Sigmoid colon (tissue), 7 donors: ENCODE measurements at places on chromosomes 6 and 20. TPM values are rescaled to one million over a fixed set of nuclear protein-coding genes. Genes with fewer than 3 reads are reported as not detected.

DCDC2 gene
- not detected for total RNA-seq

SPATS1 gene
- total RNA-seq, result not detected

PGC gene
- not detected for total RNA-seq

AKAP12 gene
- 176 TPM for total RNA-seq

VSTM2L gene
- total RNA-seq, result 2.5 TPM

SLC22A2 gene
- total RNA-seq, result 0.28 TPM

DNA sequence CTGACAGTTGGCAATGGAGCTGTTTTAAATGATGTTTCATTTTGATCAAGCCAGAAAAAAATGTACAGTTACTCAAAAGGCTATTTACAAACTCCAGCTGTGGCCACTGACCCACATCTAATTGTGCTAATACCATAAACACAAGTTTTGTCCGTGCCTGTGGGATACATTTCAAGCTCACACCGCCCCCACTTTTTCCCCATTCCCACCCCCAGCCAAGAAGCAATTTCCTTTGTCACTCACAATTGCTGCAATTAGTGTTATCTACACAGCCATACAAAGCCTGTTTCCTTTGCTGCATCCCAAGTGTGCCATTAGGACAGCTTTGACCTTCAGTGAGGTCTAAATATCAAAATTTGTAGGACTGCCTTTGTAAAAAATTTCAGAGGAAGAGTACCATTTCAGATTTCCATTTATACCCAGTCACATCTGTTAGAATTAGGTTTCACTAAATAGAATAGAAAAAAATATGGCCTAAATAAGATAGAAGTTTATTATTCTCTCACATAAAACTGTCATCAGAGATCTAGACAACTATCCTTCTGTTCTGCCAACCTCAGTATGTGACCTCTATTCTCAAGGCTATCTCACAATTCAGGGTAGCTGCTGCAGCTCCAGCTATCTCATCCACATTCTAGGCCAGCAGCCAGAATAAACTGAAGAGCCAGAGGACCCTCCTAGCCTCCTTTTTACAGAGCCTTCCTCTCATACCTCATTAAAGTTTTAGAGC is 202.6 kb downstream of the NFATC2 start:
- DNase-seq, result no peak

- DNase-seq, result no peak
Measured at GRCh38 chr6:132405143-132405915, 4.1 kb upstream of the MOXD1 start.

- DNase-seq, result no peak
Measured at GRCh38 chr6:96972689-96973088, 48.2 kb downstream of the KLHL32 start.

GRCh38 chr20:20184149-20184548 is 131.8 kb downstream of the CFAP61 start:
- DNase-seq, result no peak

- peak; percentile 25 for DNase-seq
Measured at GRCh38 chr6:34386316-34387137, 5.9 kb downstream of the NUDT3 start.

- DNase-seq, result no peak
Measured at GRCh38 chr6:127716465-127716864, 139.5 kb downstream of the C6orf58 start.

GRCh38 chr6:154974485-154975149 is 20.5 kb upstream of the TIAM2 start:
- DNase-seq, result no peak

DNA sequence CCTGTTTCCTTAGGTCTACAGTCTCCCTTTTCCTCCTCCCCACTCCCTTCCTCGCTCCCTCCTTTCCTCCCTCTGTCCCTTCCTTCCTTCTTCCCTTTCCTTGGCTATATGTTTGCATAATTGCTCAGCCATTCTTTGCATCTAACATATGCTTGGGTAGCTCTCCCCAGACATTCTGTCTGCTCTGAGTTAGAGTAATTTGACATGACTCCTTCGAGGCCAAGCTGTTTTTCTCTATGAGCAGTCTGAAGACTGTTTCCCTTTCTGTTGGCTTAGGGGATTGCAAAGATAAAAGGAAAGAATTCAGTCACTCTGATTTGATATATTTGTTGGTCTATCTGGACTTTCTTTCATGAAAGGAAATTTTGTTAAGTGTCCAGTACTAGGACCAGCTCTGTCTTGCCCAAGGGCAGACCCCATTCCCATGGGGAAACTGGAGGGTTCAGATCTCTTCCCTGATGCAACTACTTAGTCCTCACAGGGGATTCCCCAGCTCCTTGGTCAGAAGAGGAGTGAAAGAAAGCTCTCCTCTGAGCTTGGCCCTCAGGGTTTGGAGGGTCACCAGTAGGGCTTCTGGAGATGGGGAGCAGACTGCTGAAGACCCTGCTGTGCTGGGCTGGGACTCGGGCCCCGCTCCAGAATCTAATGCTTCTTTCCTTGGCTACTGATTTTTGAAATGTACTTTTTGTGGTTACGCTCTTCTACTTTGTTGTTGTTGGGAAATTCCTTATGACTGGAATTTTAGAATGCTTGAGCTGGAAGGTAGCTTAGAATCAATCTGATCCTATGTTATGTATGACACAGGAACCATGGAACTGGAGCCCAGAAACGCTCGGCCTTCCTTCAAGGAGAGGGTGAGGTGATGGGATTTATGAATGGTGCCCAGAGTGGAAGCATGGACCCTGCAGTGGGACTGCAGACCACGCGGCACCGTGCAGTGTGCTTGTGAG is 63.7 kb upstream of the SLC22A23 start:
- no peak for DNase-seq

DNA sequence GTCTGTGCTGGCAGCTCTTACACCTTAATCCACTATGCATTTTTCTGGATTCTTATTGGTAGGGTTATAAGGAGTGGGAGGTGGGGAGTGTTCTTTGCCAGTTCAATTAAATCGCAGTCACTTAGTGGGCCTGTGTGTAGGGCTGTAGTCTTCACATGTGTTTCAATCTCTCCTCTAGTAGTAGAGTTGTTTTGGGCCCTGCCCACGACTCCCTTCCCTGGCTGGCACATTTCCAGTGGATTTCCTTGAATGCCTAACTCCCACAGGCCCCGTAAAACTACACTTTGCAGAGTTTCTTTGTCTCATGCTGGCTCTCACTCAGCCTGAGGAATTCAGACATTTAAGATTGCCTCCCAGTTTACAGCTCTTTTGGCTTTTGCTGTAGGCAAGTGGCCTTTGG is 414.0 kb upstream of the OPRM1 start:
- DNase-seq, result no peak

- DNase-seq, result no peak
Measured at GRCh38 chr6:111301946-111302345, 181.1 kb downstream of the REV3L start.

DNA sequence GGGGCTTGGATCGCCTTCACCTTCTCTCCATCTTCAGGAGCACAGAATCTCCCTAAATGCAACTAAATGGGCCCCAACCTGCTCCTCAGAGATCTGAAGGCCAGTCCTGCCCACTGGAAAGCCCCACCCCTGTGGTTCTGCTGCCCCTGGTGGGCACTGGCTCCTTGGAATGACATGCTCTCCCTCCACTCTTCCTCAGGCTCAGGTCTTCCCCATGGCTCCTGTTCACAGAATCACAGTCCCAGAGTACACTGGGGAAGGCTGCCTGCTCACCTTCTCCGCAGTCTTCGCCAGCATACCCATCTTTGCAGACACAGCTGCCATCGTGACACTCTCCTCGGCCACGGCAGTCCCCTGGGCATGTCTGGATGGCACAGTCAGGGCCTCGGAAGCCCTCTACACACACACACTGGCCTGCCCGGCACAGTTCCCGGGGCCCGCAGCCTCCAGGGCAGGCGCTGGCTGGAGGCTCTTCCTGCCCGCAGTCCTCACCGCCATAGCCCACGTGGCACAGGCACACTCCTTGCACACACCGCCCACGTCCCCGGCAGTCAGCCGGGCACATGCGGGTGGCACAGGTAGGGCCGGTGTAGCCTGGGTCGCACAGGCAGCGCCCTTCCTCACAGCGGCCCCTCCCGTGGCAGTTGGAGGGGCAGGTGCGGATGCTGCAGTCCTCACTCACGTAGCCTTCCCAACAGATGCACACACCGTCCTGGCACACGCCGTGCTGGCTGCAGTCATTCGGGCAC is 13.6 kb downstream of the TNXB start:
- no peak for DNase-seq

DNA sequence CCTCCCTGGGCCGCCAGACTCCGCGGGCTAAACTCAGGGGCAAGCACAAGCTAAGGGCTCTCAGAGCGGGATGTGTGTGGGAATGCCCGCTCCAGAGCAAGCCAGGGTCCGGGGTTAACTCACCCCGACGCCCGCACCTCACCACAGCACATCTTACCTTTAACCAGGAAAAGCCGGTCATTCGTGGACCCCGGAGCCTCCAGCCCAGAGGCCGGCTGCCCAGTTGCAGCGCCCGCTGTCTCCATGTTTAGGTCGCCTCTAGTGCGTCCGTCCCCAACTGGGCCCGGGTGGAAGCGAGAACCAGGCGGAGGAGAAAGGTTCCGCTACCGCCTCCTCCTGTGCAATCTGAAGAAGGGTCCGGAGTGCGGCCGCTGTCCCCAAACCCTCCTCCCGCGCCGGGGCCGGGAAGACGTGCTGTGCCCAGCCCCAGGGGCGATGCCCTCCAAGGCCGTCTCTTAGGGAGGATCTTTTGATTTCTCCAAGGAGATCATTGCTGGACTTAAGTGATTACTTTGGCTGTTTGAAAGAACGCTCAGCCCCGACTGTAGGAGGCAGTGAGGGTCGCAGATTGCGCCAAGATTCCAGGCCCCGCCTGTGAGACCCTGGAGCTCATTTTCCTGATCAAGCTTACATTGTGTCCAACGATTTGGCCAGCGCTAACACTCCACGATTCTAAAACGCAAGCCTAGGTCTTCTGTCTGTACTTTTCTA is at the start of gene TMEM242:
Gene TMEM242, minus strand, starts transcription at position 265 of the 711 bp plus-strand sequence. Its CDS starts 20 bp downstream, at position 245.
- peak; percentile 95 for DNase-seq

- DNase-seq, result no peak
Measured at GRCh38 chr6:37123957-37124729, 45.8 kb upstream of the PIM1 start.

DNA sequence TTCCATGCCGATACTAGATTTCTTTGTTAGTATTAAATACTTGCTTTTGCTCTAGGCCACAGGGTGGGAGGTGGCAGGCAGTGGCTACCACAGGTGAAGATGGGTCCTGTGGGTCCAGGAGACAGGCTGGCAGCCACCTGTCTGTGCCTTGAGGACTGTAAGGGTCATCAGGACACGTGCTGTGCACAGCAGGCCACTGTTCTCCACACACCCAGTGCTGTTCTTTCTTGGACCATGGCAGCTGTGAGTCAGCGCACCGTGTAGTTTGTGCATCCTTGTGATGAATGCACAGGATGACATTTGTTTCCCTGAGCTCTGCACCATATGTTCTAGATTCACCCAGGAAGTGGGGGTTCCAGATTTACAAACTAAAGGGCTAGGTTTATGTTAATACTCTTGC is 317.0 kb downstream of the ZFAND3 start:
- DNase-seq, result no peak

GRCh38 chr6:64062960-64063683 is 427.5 kb downstream of the PHF3 start:
- DNase-seq, result no peak

GRCh38 chr6:53437557-53438202 is 88.9 kb upstream of the ELOVL5 start:
- no peak for DNase-seq

GRCh38 chr6:29501106-29501505 is 13.3 kb upstream of the MAS1L start:
- DNase-seq, result no peak

GRCh38 chr20:62902926-62903615 is 23.2 kb downstream of the DIDO1 start:
- no peak for DNase-seq

DNA sequence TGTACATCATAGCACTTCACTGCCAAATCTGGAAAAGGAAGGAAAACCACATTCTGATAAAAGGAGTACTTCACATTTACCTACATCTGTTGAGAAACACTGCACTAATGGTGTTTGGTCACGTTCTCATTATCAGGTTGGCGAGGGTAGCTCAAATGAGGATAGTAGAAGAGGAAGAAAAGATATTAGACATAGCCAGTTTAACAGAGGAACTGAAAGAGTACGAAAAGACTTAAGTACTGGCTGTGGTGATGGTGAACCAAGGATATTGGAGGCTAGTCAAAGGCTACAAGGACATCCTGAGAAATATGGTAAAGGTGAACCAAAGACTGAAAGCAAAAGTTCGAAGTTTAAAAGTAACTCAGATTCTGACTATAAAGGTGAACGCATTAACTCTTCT is 32.0 kb upstream of the GJA10 start:
- no peak for DNase-seq

DNA sequence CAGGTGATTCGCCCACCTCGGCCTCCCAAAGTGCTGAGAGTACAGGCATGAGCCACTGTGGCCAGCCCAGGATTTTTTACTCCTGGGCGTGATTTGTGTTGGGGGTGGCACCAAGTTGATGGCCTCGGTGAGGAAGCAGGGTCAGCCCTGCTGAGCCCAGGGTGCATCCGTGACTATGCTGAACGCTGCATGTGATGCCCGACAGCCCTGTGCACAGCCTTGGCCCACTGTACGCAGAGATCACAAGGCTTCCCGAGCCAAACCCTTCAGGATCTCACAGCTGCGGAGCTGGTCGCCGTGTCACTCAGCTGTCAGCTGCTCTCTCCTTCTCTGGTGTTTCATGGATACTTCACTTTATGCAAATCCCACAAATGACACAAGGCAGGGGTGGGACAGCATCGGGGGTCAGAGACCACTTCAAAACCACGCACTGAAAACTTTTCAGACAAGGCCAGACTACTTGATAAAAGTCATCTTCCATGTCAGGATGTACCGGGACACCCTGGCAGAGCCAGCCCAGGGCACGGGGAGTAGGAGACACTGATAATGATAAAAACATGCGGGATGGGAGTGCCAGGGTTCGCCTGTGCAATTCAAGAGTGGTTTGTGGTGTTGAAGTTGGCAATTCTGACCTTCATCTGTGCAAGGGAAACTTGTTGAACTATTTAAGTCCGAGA is 31.2 kb upstream of the RPS6KA2 start:
- DNase-seq, result no peak

DNA sequence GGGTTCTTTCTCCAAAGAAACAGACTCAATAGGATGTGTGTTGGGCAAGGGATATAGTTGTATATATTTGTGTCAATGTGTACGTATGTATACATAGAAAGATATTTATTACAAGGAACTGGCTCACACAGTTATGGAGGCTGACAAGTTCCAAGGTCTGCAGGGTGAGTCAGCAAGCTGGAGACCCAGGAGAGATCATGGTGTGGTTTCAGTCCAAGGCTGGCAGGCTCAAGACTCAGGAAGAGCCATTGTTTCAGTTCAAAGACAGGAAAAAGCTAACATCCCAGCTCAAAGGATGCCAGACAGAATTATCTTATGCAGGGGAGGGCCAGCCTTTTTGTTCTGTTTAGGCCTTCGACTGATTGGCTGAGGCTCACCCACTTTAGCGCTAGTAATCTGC is 89.9 kb upstream of the RALGAPA2 start:
- no peak for DNase-seq

DNA sequence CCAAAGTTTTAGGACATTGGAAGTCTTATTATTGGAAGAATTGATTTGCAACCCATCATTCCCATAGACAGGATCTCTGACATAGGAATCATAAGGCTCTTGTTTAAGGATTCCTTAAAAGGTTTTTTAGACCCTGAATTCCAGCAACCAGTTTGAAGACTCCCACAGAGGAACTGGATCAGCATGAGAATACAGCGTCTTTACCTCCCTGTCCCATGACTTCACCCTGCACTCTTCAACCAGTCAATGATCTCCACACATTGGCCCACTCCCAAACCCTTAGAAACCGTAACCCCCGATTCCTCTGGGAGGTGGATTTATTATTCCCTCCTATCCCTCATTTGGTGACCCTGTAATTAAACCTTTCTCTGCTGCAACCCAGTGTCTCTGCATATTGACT is 150.7 kb upstream of the PLCB4 start:
- DNase-seq, result no peak
